Esophagus squamous epithelium (tissue), 5 donors: ENCODE measurements at places on chromosomes 7 and 10. TPM values are rescaled to one million over a fixed set of nuclear protein-coding genes. Genes with fewer than 3 reads are reported as not detected.

GRCh38 chr10:31157123-31158010 lies 125.7 kb upstream of the ZNF438 start:
- DNase-seq, result no peak
- H3K4me1 ChIP-seq, result peaks cover 6% of the 10 kb centered on the region
- H3K36me3 ChIP-seq, result no peaks in the 10 kb centered on the region
- peak overlapping the region; percentile 67 for H3K27ac ChIP-seq
- H3K27me3 ChIP-seq, result no peaks in the 10 kb centered on the region

GRCh38 chr10:16768702-16769101 lies 48.5 kb downstream of the RSU1 start:
- no peak overlapping the region for H3K4me3 ChIP-seq
- H3K36me3 ChIP-seq, result no peaks in the 10 kb centered on the region
- H3K4me1 ChIP-seq, result no peaks in the 10 kb centered on the region
- no peak for DNase-seq
- no peaks in the 10 kb centered on the region for H3K27me3 ChIP-seq
- H3K27ac ChIP-seq, result no peak overlapping the region

Gene TAC1
- total RNA-seq, result not detected

Gene CPVL
- total RNA-seq, result 24.1 TPM

Gene HACD1
- 23.8 TPM for total RNA-seq

Gene PAX2
- total RNA-seq, result not detected

- no peak for DNase-seq
- no peak overlapping the region for H3K4me3 ChIP-seq
- peak overlapping the region; percentile 53 for H3K27ac ChIP-seq
- no peaks in the 10 kb centered on the region for H3K36me3 ChIP-seq
- H3K4me1 ChIP-seq, result peaks cover 17% of the 10 kb centered on the region
Measured at GRCh38 chr10:97278491-97278989, 13.9 kb downstream of the ARHGAP19 start.

- H3K36me3 ChIP-seq, result no peaks in the 10 kb centered on the region
- H3K27ac ChIP-seq, result no peak overlapping the region
- H3K4me1 ChIP-seq, result no peaks in the 10 kb centered on the region
- H3K4me3 ChIP-seq, result no peak overlapping the region
- no peaks in the 10 kb centered on the region for H3K27me3 ChIP-seq
- DNase-seq, result no peak
Measured at GRCh38 chr7:106668861-106669524, 8.0 kb upstream of the CCDC71L start.

DNA sequence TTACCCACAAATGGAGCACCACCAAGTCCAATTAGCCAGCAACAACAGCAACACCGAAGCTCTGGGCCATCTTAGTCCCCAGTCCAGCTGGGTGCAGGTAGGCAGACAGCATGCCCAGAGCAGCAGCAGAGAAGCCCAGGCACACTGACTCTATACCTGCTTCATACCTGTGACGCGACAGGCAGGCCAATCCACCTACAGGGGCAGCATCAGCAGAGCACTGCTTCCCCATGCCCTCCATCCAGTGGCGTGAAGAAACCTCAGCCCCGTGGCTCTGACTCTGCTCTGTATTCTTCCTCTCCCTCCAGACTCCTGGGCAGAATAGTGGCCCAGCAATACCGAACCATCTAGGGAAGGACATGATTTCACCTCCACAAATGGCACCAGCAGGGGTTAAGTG lies 191.7 kb downstream of the AKR1D1 start:
- H3K4me3 ChIP-seq, result no peak overlapping the region
- no peak for DNase-seq
- no peak overlapping the region for H3K27ac ChIP-seq
- H3K36me3 ChIP-seq, result no peaks in the 10 kb centered on the region
- H3K4me1 ChIP-seq, result no peaks in the 10 kb centered on the region
- no peaks in the 10 kb centered on the region for H3K27me3 ChIP-seq

Gene GRM3
- total RNA-seq, result not detected

Gene NPVF
- not detected for total RNA-seq

DNA sequence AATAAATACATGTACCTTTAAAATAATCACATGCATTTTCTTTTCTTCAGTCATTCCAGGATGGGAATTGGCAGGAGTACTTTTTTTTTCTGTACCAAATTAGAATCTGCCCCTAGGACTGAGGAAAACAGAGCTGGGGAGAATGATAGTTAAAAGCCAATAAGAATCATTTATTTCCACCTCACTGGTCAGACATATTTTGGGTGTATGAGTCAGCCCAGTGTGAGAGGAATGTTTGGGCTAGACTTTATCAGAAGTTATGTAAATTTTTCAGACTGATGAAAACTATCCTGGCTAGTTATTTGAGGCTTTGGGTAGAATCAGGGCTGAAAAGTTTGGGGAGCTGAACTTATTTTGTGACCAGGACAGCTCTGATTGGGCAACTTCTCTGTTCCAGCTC lies 303.1 kb upstream of the NPSR1 start:
- H3K27ac ChIP-seq, result no peak overlapping the region
- H3K4me3 ChIP-seq, result no peak overlapping the region
- H3K36me3 ChIP-seq, result no peaks in the 10 kb centered on the region

DNA sequence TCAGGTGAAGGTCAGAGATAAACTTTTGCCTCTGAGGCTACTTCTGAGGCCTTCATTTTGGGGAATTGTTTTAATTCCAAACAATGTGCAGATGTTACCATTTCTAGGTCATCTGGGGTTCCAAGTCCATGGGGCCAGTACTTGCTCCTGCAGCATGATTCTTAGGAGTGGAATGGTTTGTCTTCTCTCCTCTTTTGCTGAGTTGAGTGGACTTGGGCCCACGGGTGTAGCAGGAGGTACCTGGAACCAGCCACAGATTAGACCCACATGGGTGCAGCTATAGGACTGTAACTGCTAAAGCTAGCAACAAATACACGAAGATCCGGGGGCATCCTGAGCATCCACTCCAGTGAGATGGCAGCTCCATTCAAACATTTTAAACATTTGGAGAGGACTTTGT lies 41.6 kb downstream of the WIPF3 start:
- no peaks in the 10 kb centered on the region for H3K27me3 ChIP-seq
- no peak overlapping the region for H3K27ac ChIP-seq
- peaks cover 10% of the 10 kb centered on the region for H3K4me1 ChIP-seq
- H3K36me3 ChIP-seq, result no peaks in the 10 kb centered on the region
- H3K4me3 ChIP-seq, result no peak overlapping the region

Gene TMEM225B
- 0.23 TPM for total RNA-seq

Gene TNS3
- total RNA-seq, result 11.9 TPM

GRCh38 chr7:55552320-55553023 lies 19.8 kb downstream of the VOPP1 start:
- no peaks in the 10 kb centered on the region for H3K27me3 ChIP-seq
- peaks cover 25% of the 10 kb centered on the region for H3K4me1 ChIP-seq
- H3K4me3 ChIP-seq, result peak overlapping the region; percentile 38

DNA sequence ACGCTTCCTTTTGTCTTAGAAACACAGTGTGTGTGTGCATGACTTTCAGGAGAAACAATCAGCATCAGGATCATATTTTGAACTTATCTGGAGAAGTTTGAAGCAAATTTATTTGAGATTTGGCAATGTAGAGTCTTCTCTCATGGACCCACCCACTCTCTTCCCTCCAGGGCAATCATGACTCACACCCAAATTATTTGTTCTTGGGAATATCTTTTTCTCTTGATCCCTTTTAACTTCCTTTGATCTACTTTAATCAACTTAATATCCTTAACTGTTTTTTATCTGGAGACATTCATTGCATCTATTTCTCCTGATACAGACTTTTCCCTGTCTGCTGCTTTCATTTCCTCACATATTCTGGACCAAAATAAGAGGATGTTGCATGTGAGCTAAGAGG lies 1174.3 kb downstream of the GATA3 start:
- H3K4me3 ChIP-seq, result no peak overlapping the region
- no peaks in the 10 kb centered on the region for H3K36me3 ChIP-seq
- DNase-seq, result no peak
- H3K27me3 ChIP-seq, result peaks cover 44% of the 10 kb centered on the region
- H3K4me1 ChIP-seq, result no peaks in the 10 kb centered on the region

GRCh38 chr10:49667991-49668390 lies 11.5 kb upstream of the C10orf53 start:
- H3K4me1 ChIP-seq, result no peaks in the 10 kb centered on the region
- no peak overlapping the region for H3K27ac ChIP-seq
- H3K27me3 ChIP-seq, result no peaks in the 10 kb centered on the region
- H3K36me3 ChIP-seq, result no peaks in the 10 kb centered on the region
- no peak for DNase-seq
- H3K4me3 ChIP-seq, result no peak overlapping the region

DNA sequence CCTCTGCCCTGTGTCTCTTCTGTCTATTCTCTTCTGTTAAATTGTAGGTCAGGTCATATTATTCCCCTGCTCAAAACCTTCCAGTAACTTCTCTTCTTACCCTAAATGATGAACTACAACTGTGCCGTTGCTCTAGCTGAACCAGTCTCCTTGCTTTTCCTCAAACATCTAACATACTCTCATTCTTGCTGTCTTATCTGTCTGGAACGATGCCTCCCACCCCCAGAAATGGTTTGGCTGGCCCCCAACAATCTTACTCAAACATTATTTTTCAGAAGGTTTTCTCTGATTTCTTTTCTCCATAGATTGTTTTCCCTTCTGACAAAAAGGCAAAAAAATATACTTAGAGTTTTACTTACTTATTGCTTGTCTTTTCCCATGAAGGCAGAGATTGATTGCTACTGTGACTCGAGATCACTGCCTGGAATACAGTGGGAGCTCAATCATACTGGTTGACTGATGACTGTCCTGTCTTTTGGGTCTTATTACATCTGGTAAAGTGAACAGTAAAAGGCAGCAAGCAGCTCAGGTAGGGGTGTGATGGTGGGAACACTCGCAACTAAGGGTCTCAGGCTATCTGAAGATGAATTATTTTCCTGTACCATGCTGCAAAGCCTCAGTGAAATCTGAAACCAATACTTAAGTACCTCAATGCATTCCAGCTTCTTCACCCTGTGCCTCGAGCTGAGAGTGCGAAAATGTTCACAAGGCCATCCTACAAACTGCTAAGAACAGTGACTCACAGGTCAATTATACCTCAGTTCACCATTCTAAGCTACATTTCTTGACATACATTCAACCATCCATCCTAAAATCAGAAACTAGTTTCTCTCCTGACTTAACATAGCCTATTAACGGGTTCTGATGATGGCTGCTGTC lies 67.6 kb downstream of the DNMBP start:
- H3K36me3 ChIP-seq, result peaks cover 14% of the 10 kb centered on the region
- DNase-seq, result no peak
- no peaks in the 10 kb centered on the region for H3K4me1 ChIP-seq
- H3K27me3 ChIP-seq, result no peaks in the 10 kb centered on the region

Gene GPR26
- not detected for total RNA-seq

DNA sequence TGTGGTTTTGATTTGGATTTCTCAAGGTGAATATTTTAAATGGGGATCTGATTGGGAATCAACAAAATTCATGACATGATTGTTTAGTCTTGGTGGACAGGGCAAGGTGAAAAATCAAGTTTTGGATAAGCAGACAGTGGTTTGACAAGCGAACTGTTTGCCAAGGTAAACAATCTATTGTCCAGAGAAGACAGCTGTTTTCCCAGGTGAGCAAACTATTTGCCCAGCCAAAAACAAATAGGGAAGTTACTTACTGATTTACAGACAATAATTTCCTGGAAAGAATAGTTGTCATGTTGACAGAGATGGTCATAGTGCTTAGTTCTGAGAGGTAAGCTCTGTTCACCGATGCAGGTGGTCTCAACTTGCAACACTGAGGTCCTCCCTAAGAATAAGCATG lies 94.0 kb upstream of the STEAP1B start:
- H3K27ac ChIP-seq, result no peak overlapping the region
- no peak for DNase-seq
- no peak overlapping the region for H3K4me3 ChIP-seq
- no peaks in the 10 kb centered on the region for H3K4me1 ChIP-seq

DNA sequence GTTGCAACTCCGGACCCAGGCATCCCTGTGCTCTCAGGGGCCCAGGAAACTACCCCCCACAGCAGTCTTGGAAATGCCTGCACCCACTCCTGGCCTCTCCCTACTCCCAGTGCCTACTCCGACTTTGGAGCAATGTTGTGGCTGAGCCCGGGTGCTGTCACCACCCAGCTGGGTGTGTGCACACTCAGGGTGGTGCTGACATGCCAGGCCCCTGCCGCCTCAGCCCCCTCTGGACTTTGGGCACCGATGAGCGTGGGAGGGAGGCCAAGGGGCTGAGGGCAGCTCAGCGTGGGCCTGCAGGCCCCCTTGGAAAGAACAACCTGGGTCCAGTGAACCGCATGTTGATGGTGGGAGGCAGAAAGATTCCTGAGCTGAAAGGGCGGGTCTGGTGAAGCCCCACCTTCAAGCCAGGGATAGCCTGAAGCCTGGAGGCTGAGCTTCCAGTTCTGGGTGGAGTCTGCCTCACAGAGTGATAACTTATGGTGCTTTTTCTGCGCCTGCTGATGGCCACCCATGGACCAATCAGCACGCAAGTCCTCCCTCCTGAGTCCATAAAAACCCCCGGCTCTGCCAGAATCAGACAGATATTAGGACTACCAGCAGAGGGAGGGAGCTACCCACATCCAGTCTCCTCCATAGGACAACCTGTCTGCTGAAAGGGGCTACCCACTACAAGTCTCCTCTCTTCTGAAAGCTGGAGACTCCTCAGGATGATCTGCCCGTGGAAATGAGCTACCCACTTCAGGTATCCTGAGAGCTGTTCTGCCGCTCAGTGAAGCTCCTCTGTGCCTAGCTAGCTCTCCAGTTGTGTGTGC lies 380.4 kb upstream of the SORCS1 start:
- H3K27ac ChIP-seq, result no peak overlapping the region
- no peaks in the 10 kb centered on the region for H3K27me3 ChIP-seq
- H3K36me3 ChIP-seq, result no peaks in the 10 kb centered on the region
- DNase-seq, result no peak

- no peak overlapping the region for H3K27ac ChIP-seq
- DNase-seq, result no peak
- no peaks in the 10 kb centered on the region for H3K27me3 ChIP-seq
- H3K4me3 ChIP-seq, result no peak overlapping the region
Measured at GRCh38 chr10:57964351-57964750, 303.3 kb downstream of the IPMK start.

DNA sequence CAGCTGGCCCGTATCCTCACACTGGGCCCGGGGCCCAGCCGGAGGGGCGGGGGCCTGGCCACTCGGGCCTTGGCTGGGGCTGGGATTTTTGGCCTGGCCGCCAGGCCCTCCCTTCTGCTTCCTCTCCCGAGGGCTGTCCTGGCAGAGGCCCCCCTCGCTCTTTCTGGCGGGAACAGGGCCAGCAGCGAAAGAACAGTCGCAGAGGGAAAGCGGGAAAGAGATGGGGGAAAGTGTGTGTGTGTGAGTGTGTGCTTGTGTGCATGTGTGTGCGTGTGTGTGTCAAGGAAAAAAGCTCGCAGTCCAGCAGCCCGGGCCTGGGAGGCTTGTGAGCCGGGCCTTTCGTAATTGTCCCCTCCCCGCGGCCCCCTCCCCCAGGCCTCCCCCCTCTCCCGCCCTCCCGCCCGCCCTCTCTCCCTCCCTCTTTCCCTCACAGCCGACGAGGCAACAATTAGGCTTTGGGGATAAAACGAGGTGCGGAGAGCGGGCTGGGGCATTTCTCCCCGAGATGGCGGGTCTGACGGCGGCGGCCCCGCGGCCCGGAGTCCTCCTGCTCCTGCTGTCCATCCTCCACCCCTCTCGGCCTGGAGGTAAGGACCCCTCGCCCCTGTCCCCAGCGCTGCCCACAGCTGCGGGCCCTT lies at the start of gene ELN:
Gene ELN, plus strand, starts transcription at position 491 of the 638 bp plus-strand sequence. Its CDS starts 15 bp downstream, at position 506.
- H3K4me3 ChIP-seq, result peak within 1 kb of the TSS; percentile 57
- H3K27me3 ChIP-seq, result no peaks in the 10 kb centered on the region
- no peak for DNase-seq
- H3K4me1 ChIP-seq, result peaks cover 29% of the 10 kb centered on the region

Gene PNLIPRP2
- total RNA-seq, result not detected
